Activated CD4-positive, CD25-positive, alpha-beta regulatory T cell treated with anti-CD3 and anti-CD28 coated beads, Interleukin-2, amount 50 U/mL, for 16 hours (primary cell): ENCODE measurements at places on chromosomes 1 and 21.

GRCh38 chr1:91555074-91555730 is 54.6 kb downstream of the CDC7 start:
- no peak for DNase-seq

DNA sequence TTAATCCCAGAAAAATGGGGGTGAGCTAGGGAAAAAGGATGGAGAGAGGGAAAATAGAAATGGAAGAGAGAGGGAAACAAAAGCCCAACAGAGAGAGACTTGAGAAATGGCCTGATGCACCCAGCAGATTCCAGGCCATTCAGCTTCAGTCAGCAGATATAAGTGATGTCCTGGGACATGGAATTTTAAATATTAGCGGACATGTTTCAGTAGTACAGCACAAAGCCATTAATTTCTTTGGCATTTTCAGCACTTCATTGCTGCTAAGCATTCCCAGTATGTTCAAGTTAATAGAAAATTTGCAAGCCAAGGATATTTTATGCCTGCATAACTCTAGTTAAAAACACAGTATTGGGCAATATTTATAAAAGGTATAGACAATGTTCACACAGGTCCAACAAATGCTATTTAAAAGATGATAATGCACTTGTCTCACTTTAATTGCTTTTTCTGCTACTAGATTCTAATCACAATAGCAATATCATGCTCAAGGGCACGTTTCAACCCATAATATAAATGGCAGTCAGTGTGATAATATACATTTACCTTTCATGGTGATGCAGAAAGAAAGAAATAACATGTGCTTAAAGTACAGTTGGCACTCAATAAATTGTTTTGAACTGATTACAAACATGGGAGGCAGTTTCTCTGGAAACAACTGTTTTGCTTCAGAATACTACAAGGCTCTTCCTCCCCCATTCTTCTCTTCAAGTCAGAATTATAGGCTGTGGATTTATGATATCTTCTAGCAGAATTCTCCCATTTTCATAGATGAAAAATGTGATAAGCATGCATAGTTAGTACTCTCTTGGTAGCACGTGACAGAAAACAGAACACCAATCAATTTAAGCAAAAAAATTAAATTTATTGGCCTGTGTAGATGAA is 108.1 kb upstream of the MAGI3 start:
- DNase-seq: no peak

GRCh38 chr1:101595881-101596374 is 359.1 kb downstream of the S1PR1 start:
- DNase-seq: no peak

DNA sequence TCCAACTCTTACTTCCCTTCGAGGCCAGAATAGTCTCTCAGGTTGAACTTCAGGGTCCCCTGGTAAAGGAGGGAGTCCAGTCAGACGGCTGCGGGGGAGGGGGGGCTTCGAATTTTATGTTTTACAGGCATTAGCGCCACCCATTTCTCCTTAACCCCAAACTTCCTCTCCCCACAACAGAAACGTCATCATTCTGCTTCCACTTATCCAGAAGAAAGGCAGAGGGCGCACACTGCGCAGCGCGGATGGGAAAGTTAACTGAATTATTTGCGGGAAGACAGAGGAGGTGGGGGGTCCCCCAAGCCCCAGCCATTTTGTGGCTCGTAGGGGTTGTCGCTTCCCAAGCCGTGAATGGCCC is 529 bp upstream of the PRMT2 start:
- no peak for DNase-seq

DNA sequence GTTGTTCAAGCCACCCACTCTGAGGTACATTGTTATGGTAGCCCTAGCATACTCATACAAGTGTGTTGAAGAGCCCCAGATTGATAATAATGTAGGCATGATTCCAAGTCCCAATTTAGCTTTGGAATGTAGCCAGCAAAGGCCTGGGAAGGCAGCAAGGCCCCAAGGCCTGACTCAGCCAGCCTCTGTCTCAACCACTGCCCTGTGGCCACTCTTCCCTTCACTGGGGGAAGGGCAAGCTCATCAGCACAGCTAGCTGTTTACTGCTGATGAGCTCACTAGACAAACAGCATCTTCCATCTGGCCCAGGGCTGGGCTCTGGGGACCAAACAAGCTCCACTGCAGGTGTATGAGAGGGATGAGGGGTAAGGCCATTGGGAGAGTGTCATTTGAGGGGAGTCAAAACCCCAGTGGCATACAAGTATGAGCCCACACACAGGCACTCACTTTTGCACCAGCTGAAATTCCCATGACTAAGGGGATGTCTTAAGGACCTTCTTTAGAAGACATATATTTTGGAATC is 2.2 kb upstream of the IRF6 start:
- no peak for DNase-seq

- DNase-seq: no peak
Observed at GRCh38 chr1:29513357-29513756, 277.0 kb downstream of the PTPRU start.

DNA sequence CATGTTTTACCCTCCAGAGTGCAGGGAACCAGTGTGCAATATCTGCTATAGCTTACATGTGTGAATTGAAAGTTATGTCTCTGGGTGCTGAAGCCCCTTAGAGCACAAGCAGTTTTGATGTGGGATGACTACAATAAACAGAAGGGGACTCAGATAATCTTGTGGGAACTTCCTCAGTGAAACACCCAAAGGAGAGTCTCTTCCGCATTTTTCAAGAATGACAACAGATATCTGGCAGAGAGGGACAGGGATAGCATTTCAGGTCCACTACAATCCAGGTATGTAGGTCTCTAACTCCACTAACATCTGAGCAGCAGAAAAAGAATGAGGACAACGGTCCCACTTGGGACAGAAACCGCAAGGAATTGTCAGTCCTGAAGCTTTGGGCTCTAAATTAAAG is 67.6 kb upstream of the PDE4B start:
- no peak for DNase-seq

GRCh38 chr1:17877896-17878295 is 122.8 kb downstream of the ACTL8 start:
- no peak for DNase-seq

DNA sequence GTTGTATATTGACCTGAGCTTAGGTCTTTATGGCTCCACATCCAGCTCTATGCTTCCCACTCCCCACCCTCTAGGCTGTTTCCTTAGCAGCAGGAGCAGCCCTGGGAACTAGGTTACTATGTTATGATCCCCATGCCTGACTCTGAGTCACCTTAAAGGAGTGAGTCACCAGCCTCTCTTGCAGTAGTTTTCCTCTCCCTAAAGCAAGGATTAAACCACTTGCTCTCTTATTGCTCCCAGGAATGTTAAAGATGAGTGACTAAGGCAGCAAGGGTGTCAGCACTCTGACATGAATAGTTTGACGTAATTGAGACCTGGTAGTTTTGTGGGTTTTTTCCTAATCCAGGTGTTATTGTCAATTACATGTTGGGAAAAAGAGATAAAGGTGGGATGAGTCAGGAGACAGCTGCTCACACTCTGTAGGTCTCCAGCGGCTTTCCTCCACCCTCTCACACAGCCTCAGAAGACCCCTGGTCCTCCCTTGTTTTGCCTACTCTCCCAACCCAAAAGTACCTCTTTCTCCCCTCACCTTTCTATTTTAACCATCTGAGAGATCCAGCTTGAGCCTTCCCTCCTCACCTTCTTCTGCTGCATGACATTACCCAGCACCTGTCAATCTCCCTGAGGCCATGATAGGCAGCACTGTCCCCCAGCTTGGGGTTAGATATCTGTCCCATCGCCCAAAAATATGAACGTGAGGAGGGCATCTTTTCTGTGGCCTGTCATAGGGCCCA is 369.1 kb upstream of the VAMP3 start:
- DNase-seq: no peak

- no peak for DNase-seq
Observed at GRCh38 chr1:162444903-162445302, 33.0 kb upstream of the SH2D1B start.

DNA sequence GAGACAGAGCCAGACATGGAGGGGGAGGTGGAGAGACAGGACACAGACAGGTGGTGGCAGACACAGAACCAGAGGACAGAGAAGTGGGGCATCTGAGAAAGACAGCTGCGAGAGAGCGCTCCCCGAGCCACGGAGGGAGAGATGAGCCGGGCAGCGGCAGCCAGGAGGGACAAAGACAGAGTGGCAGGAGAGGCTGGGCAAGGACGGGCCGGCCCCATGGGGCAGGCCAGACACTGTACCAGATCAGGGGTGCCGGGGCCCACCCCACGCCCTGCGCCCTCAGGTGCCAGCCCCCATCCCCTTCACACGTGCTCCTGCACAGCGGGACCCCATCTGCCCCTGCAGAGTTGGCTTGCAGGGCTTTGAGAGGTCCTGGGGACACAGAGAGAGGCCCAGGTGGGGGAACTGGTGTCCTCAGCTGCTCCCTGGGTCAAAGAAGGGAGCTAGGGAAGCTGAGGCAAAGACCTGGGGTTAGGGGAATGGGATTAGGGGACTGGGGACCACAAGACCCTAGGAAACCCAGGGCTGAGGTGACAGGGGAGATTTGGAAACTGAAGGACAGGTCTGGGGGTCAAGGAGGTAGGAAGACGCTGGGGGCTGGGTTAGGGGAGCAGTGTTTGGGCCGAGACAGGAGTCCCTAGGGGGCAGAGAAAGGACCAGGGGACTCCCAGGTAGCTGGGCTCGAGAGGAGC is 643 bp downstream of the FNDC5 start:
- DNase-seq: no peak

GRCh38 chr1:200738327-200738948 is at the start of gene CAMSAP2:
CAMSAP2 (plus strand) TSS chr1:200738893; CDS start chr1:200739828, 935 bp downstream.
- DNase-seq: peak; percentile 21

DNA sequence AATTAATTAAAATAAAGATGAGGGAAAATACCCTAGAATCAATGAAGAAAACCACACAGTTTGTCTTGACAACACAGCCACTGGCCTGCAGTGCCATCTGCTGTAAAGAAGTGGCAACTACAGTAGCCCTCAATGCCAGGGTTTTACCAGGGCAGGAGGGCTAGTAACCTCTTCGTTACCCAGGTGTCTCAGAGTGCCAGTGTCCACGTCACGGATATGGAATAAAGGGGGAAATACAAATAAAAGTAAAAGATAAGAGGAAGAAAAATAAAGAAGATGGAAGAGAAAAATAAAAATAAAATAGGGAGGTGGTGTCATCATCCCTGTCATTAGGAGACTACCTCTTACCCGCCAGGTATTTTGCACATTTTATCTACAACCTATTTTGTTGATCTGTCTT is 14.2 kb upstream of the SLC44A3 start:
- no peak for DNase-seq

- no peak for DNase-seq
Observed at GRCh38 chr1:53011175-53011574, 50.8 kb upstream of the PODN start.

DNA sequence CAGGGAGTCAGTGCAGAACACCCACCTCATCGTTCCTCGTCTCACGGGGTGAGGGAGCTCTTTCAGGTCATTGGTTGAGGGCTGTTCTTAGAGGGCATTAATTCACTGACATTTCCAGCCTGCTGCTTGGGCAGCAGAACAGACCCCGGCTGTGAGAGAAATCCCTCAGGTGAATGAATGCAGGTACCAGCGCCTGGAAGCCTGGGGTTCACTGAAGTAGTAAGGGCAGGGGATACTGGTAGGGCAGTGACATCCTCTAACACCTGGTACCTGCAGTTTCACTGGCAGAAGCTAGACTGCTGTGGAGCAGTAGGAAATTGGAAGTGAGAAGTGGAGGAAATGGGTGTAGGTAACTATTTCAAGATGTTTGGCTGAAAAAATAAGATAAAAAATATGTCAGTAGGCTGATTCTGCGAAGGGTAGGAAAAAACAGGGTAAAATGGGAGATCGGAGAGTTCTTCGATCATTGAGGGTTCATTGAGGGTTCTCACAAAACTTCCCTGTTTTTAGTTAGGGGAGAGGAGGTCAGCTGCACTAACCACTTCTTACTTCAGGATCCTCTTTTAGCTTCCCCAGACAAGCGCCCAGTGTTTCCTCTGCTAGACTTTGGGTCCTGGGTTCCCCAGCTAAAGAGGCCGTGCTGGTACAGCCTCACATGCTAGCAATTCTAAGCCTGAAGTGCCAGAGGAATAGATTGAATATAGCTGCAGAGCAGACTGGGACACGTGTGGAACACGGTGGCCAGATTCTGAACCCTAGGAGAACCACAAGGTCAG is 55.2 kb downstream of the RNF220 start:
- DNase-seq: no peak

DNA sequence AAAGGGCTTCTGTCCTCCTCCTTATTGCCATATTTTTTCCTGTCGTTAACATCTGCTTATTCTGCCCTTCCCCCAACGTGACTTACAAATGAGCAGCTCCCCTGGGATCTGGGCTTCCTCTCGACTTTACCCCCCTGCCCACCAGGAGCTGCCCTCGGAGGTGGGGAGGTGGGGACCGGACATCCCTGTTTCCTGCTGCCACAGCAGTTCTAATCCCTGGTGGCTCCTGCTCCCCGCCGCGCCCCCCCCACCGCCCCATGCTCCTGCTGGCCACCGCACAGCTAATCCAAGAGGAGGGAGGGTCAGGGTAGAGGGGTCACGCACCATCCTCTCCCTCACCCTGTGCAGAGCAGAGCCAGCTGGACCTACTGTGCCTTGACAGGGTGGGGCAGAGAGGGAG is 4.4 kb upstream of the SLC27A3 start:
- DNase-seq: no peak

DNA sequence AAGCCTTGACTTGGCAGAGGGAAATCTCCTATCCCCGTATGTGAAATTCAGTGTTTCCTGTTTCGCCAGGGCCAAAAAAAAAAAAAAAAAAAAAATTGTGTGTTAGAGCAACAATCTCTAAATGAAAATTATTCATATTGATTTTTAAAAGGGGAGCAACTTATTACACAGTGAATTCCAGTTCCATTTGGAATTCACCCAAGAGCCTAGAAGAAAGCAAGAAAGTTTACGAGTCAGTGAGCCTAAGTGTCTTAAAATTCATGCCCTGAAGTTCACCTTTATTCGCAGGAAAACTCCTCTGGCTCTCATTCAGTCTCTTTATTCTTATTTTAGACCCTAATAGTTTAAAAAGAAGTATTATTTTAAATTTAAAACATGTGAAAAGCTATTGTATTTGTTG is 42.1 kb upstream of the HUNK start:
- no peak for DNase-seq

DNA sequence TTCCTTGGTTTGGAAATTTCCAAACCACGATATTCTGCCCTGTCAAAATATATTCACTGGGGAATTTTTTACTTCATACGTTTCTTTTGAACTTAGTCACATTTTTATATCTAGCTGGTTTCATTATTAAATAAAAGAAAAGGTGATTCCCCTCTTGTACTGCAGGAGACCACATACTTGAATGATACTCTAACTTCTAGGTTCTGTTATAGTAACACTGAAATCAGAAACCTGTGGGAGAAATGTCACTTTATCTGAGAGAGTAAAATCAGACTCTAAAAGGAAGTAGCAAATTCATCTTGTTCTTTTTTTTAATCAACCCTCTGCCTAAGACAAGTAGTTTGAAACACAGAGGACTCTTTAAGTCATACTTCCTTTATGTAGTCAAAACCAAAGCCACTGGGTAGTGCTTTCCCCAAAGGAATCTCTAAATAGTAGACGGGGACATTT is 34.4 kb downstream of the MRPL39 start:
- DNase-seq: no peak
